ENCODE measurements at places on chromosomes 5 and 9.
A peak's percentile ranks its signal among the peaks of the same experiment; 100 is the strongest.

GRCh38 chr5:89199306-89199705 is 316.3 kb upstream of the MEF2C start:
- no peak for DNase-seq

GRCh38 chr9:967903-968641 is 8.4 kb upstream of the DMRT3 start:
- no peak for DNase-seq

DNA sequence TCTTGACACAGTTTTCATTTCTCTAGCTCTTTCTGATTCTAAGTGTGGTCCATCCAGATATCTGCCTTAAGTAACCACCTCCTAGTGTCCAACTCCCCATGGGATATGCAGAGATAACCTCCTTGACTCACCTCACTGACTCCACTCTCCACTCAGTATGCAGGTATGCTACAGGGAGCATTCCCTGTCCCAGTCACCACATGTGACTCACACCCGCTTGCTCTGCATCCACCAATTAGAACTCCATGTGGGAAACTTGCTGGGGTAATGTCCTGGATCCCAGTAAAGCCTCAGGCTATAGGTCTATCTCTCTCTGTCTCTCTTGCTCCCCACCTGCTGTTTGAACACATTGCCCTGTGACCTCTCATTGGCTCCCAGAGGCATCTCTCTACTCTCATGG is 563.9 kb downstream of the HTR1A start:
- DNase-seq: no peak

DNA sequence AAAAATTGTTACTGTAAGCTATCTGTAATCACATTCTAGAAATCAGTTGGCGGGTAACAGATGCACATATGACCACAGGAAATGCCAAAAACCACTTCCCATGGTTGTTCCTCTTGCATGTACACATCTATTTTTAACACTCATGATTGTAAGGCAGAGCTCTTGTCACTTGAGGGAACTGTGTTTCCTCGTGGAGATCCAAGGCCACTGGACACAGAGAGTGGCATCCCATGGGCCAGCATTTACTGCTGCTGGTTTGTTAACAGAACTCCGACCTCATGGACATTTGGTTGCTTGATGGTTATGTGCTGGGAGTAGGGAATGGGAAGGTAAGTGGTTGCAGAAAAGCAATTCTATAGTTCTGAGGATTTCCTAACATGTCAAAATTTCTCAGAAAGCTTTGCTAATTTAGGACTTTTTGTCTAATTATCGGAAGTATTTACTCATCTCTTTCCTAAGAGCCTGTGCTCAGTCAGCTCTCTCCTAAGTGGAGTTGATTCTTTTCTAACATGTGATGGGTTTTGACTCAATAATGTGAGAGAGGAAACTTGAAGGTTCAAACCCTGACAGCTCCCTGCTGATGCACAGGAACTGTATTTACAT is 202.0 kb upstream of the NR3C1 start:
- DNase-seq: no peak

- no peak for DNase-seq
Measured at GRCh38 chr5:42811591-42812446, at the start of gene SELENOP. SELENOP (minus strand) TSS chr5:42811892; CDS start chr5:42808353, 3,539 bp downstream.

GRCh38 chr9:135487281-135488012 is 7.9 kb downstream of the PPP1R26 start:
- DNase-seq: no peak

DNA sequence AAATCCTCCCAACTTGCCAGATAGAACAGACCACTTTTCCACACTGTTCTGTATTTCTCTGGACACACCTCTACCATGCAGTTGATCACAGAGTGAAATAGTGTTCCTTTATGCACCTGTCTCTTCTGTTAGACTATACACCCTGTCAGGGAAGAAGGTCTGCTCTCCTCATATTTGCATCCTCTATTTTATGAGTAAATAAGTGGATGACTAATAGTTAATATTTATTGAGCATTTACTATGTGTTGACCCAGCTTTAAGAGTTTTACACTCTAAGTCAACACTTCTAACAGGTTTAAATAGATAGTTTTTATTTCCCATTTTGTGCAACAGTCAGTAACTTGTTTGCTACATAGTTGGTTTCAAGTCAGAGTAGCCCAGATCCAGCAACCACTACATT is 452.8 kb upstream of the MPDZ start:
- no peak for DNase-seq

GRCh38 chr9:7944572-7944971 is 145.0 kb upstream of the DMAC1 start:
- no peak for DNase-seq

DNA sequence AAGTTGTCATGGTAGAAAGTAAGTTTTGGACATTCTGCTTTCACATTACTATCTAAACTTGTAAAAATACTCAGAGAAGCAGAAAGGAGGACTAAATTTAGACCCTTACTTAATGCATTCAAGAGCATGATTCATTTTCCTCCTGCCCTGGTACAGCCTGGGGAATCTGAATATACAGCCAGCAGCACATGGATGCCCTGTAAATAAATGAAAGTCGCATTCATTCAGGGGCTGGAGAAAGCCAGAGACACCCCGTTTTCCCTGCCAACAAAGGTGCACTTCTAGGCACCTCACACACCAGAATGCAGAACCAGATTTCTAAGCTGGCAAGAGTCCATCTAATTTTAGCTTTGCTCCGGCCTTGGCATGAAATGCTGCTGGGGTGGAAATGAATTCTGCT is 172.7 kb upstream of the KLF9 start:
- DNase-seq: no peak

DNA sequence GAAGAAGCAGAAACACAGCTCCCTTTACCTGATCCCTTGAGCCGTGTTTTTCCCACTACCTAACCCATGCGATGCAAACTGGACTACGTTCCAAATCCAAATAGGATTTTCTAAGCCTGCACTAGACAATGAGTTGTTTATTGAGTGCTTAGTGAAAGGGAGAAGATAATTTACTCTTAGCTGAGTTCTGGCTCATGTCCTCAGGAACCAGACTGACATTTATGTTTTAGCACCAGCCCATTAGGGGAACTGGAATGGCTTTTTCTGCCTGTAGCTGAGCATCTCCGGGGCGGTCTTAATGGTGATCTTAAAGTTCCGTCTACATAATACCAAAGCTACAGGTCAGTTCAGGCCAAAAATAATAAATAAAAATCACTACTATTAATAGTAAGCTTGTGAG is 81.5 kb downstream of the SH3TC2 start:
- DNase-seq: no peak

DNA sequence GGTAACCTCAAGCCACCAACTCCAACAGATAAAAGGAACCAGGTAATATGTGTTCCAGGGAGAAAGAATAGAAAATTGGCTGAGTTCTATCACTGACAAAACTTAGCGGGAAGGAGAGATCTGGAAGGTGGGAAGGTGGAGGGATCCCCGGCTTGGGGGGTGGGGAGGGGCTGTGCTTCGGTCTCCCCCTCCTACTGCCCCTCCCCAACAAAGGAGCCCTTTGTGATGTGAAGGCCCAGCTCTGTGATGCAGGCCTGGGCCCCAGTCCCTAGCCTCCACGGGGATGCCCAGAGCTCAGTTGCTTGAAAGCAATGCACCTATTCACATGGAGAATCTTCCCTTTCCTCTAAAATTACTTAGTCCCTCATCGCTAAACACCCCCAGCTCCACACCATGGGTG is 4.4 kb upstream of the ZNF484 start:
- no peak for DNase-seq

DNA sequence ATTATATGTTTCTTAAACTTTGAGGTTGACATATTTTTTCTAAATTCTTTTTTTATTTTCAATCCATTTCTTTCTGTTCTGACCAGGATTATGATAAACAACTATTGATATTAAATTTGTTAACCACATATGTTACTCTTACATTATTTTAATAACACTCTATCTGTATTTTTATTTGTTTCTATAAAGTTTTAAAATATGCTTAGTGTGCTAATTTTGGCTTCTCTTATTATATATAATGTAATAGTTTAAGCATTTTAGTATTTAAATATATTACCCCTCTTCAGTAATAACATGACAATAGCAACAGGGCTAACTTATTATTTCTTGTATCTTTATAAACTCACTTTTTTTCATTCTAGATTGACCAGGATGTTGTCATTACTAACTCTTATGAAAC is 137.8 kb downstream of the NIPBL start:
- no peak for DNase-seq

- no peak for DNase-seq
Measured at GRCh38 chr5:35789732-35790456, 66.8 kb upstream of the IL7R start.

DNA sequence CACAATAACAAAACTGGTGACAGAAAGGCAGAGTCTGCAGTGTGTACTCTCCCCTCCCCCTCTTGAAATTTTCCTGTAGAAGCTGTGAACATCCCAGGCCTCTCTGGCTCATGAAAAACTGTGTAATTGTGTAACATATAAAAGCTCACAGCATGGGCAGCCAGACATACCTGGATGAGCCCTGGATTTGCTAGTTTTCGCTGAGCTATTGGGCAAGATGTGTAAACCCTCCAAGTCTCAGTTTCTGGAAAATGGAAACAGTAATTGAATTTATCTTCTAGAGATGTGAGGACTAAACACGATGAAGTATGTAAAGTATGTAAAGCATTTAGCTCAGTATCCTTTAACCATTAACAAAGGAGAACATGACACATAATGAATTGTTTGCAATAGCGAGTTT is 143.2 kb upstream of the ANKH start:
- DNase-seq: no peak

- DNase-seq: no peak
Measured at GRCh38 chr5:38045446-38045845, 205.6 kb upstream of the GDNF start.

GRCh38 chr5:98942847-98943246 is 14.0 kb upstream of the CHD1 start:
- no peak for DNase-seq

- DNase-seq: peak; percentile 33
Measured at GRCh38 chr9:126558051-126558665, 55.6 kb upstream of the LMX1B start.

- no peak for DNase-seq
Measured at GRCh38 chr9:126813072-126813471, 8.2 kb downstream of the ZBTB43 start.

- DNase-seq: no peak
Measured at GRCh38 chr5:61200582-61201155, 38.4 kb upstream of the SMIM15 start.

DNA sequence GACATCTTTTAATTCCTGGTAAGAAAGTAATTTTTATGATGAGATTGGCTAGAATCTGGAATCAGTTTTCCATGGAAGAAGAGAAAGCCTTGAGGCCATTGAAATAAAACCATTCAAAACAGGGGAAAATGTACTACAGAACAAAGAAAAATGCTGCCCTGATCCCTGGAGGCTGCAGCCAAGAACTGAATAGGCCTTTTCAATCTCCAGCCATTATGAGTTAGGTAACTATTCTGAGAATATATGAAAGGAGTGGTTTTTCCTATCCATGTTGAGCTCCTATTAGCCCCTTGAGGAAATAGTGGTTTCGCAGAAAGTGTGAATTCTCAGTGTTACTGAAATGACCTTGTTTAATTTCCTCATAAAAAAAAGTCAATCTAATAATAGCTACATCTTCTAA is 408.5 kb upstream of the GRAMD2B start:
- DNase-seq: no peak

DNA sequence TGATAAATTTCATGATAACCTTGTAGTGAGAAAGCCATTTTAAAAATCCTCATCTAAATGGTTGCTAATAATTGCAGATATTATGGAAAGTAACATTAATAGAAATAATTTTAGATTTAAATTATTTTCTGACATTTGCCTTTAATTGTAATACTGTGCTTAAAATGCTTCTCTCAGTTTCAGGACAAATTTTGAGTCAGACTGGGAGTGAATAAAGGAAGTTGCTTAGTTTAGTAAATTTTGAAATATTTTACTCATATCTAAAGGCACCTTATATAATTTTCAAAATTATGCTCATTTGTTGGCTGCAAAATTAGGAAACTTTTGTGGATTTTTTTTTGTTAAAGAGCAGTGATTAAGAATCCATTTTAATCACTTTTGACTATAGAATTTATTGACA is 93.8 kb downstream of the CSNK1G3 start:
- no peak for DNase-seq

- no peak for DNase-seq
Measured at GRCh38 chr9:76465442-76466298, 6.7 kb downstream of the GCNT1 start.

DNA sequence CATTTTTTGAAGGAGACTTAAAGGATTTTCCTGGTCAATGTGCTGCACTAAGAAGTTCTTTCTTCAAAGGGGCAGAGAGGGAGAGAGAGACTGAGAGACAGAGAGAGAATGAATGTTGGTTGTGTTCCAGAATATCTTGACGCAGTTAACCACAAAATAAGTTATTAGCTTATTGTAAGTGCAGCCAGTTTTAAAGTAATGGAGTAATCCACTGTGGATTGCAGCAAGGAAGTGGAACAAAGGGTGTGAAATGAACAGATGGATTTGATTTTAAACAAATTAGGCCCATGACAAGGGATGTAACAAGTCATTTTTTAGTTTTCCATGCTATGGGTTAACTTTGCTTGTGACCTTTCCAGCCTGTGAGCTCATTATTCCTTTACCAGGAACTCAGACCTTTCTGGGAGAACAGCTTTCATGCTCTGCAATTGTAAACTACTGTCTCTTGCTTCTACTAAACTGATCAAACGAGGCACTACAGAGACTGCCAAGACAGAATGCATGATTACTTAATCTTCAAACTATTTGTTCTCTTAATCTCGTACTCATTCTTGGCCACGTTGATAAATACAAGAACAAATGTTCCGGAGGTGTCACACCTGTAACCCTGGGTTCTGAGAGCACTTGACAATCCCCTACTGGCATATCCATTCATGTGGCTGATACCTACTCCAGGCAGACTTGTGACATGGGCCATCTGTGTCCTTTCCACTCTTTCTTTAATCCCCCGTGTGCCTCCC is 131.1 kb downstream of the TLE1 start:
- no peak for DNase-seq

GRCh38 chr9:116345817-116346216 is 192.2 kb downstream of the PAPPA start:
- no peak for DNase-seq
